ENCODE measurements at places on chromosomes 12 and 14.
A peak's percentile ranks its signal among the peaks of the same experiment; 100 is the strongest.

- no peak for DNase-seq
Observed at GRCh38 chr14:26702721-26703230, 104.9 kb upstream of the NOVA1 start.

DNA sequence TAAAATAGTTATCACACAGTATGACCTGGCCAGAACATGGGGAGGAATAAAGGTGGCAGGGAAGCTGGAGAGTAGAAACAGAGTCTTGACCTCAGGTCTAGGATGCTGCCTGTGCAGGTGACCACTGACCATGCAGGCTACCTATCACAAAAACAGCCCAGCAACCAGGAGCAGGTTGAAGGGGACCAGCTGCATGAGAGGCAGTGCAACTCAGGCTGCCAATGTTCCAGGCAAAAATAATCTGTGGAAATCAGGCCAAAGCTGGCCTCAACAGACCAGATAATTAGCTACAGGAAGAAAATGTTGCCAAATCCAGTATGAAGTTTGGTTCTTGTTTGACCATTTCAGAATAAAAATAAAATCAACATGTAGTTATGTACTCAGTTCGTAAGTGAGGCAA lies 72.6 kb downstream of the PDE6H start:
- DNase-seq = no peak

- DNase-seq = no peak
Observed at GRCh38 chr14:51661504-51661903, 9.8 kb downstream of the FRMD6 start.

DNA sequence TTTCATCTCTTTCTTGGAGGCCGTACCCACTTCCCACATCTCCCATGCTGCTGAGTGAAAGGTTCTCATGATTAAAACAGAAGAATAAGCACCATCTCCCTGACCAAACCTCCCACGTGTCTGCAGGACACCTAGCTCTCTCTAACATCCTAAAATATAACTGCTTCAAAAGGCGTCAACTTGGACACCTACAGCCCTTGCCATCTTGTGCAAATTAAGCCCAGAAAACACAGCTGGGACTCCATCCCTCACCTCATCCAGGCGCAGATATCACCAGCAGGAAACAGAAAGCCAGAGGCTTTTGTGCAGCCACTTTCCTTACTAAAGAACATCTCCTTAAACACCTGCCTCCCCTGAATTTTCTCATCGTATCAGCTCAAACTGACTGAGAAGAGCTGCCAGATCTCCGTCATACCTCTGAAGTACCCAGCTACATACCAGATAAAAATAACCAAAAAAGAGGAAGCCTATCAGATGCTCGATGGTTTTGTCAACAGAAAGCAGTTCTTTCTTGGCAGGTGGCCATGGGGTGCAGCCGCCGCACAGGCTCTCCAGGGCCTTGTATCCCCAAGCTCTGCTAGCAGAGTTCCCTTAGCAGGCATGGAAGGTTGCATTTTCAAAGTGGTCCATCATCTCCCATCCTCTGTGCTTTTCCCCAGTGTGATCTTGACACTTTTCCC lies 28.8 kb downstream of the MAP3K9 start:
- DNase-seq = peak; percentile 83

- DNase-seq = no peak
Observed at GRCh38 chr12:19624491-19624890, 185.2 kb downstream of the AEBP2 start.

- no peak for DNase-seq
Observed at GRCh38 chr14:86035882-86036281, 505.9 kb downstream of the FLRT2 start.

DNA sequence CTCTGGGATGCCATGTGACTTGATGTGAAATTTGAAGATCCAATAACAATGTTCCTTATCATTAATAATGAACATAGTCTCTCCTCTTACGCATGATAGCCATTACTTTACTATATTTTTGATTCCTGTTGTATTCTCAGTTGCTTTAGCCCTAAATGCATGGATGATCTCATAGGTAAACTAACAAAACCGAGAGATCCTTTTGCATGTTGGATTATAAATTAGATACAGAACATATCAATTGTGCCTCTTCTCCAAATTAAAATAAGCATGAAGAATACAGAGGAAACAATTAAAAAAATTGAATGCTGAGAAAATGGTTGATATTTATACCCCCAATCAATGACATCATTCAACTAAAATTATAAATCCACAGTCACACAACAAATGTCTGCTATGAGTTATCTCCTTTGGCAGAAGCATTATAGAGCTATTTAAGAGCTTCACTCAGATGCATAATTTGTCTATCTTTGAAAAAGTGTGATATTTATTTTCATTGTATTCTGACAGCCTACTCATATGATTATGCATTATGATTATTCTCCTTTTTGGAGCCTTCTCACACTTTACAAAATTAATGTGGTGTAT lies 386.4 kb upstream of the STXBP6 start:
- DNase-seq = no peak

- DNase-seq = no peak
Observed at GRCh38 chr14:31371646-31372045, 48.7 kb downstream of the HEATR5A start.

GRCh38 chr12:26845984-26846383 lies 13.0 kb upstream of the ITPR2 start:
- no peak for DNase-seq
